NCI-H1436 (cell line): ENCODE measurements at places on chromosomes 3 and 15.

- DNase-seq: no peak
These were observed 1.1 kb downstream of the PARP6 start for GRCh38 chr15:72271221-72271620.

DNA sequence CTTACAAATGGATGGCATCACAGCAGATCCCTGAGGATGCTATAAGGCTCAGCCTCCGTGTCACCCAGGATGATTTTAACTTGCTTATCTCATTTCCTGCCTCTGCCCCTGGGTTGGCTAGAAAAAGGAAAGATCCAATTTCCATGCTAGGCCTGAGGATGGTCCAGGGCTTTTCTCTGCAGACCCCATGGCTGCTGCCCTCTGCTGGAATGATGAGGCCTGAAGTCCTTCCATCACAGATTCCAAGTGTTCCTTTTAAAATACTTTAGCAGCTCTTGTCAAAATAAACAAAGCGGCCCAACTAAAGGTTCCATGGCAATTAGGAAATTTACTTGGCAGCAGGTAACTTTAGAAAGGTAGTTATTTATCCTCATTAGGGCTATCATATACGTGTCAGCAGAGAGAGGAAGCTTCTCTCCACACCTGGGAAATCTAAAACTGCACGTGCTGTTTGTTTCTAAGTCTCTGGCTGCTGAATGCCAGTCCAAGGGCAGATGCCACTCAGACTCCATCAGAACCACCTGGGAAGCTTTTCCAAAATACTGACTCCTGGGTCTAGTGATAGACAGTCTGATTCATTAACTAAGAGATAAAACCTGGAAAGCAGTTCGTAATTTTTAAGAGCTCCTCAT, 401.9 kb upstream of the IL12A start:
- no peak for DNase-seq

DNA sequence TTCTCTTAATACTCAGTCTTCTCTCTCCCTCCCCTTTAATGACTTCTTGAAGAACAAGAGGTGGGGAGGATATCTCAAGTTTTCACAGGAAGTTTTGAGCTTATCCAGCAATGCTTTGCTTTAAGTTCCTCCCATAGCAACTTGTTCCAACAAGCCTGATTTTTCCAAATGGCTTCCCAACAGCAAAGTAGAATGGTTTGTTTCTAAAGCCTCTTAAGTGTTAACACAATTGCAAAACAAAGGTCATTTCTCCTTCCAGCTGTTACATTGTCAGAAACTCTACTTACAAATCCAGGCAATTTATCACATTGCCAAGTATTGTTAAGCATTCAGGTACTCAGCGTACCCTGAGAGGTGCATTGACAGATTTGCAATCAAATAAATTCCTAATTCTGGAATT, 6.8 kb upstream of the ZNF770 start:
- DNase-seq: no peak

DNA sequence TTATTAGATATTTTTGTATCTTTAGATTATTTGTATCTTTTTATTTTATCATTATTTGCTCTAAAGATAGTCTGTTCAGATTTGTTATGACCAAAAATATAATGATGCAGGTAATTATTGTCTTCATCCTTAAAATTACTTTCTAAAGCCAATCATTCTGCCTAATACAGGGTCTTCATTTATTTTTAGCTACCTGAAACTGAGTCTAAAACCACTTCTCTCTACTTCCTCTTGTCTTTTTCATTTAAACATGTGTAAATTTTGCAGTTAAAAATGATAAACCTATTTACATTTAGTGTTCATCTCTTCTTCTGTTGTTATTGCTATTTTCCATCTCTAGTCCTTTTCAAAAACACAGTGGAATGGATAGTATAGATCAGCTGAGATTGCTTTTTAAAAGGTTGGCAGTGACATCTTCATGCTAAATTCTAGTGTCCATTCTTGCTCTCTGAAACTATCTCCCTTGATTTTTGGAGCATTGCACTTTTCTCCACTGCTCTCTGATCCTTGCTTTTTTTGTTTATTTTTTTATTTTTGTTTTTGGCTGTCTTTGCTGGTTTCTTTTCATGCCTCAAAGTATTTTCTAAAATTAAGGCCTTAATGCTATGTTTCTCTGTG, 91.8 kb downstream of the UBE2E2 start:
- no peak for DNase-seq

DNA sequence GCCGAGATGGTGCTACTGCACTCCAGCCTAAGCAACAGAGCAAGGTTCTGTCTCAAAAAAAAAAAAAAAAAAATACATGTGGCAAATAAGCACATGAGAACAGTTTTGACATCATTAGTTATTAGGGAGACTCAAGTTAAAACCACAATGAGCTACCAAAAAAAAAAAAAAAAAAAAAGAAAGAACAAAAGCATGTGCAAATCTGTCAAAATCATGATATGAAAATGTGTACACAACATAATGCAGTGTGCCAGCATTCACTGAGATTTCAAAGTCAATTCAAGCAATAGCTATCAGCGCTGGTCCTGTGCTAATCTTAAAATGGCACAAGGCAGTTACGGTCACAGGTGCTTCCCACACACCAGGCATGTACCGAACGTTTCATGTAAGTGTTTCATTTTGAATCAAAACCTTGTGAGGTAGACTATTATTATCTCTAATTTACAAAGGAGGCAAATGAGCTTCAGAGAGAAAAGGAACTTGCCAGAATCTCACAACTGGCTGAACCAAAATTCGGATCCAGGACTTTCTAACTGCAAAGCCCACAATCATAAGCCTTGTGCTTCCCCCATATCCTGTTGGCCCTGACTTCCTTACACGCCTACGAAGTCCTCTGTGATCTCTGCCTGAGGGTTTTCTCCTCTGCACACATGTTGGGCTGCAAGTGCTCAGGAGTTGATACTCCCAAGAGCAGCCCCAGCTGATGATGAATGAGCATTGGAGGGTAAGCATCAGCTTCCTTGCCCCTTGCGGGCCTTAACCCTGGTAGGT, 200.1 kb upstream of the PROK2 start:
- DNase-seq: no peak
